HT-29 (cell line): ENCODE measurements at places on chromosomes 1 and 21.

- DNase-seq = no peak
Measured at GRCh38 chr1:164953815-164954214, 394.8 kb downstream of the PBX1 start.

GRCh38 chr21:29005696-29006095 lies 13.0 kb upstream of the LTN1 start:
- no peak for DNase-seq

GRCh38 chr1:167898578-167899222 lies 15.2 kb downstream of the ADCY10 start:
- DNase-seq = no peak

- no peak for DNase-seq
Measured at GRCh38 chr1:41913014-41913413, 5.7 kb downstream of the HIVEP3 start.

- no peak for DNase-seq
Measured at GRCh38 chr1:211493876-211494653, 2.1 kb upstream of the RD3 start.

GRCh38 chr1:235410467-235410866 lies 43.2 kb downstream of the TBCE start:
- no peak for DNase-seq

GRCh38 chr1:1761504-1762376 lies 16.5 kb downstream of the NADK start:
- no peak for DNase-seq

- DNase-seq = peak; percentile 39
Measured at GRCh38 chr1:15848143-15848928, 829 bp downstream of the SPEN start.

DNA sequence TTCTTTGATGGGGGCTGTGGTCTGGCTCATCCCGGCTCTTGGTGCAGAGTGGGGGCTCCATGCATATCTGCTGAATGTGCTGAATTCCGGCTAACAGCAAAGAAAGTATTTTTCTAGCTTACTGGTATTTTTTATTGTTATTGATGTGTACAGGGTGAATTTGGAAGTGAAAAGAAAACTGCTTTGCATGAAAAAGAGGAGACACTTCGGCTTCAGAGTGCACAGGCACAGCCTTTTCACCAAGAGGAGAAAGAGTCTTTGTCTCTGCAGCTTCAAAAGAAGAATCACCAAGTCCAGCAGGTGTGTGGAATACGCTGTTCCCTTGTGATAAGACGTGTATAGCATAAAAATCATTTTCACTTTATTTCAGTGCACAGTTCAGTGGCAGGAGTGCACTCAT lies 57.6 kb downstream of the PCNT start:
- no peak for DNase-seq

- no peak for DNase-seq
Measured at GRCh38 chr1:116680752-116681151, 13.2 kb upstream of the IGSF3 start.

GRCh38 chr1:243732637-243733036 lies 117.4 kb downstream of the AKT3 start:
- DNase-seq = no peak

- peak; percentile 81 for DNase-seq
Measured at GRCh38 chr1:20361805-20362381, 71.2 kb downstream of the VWA5B1 start.

GRCh38 chr1:51192213-51192843 lies 43.7 kb upstream of the RNF11 start:
- peak; percentile 81 for DNase-seq

DNA sequence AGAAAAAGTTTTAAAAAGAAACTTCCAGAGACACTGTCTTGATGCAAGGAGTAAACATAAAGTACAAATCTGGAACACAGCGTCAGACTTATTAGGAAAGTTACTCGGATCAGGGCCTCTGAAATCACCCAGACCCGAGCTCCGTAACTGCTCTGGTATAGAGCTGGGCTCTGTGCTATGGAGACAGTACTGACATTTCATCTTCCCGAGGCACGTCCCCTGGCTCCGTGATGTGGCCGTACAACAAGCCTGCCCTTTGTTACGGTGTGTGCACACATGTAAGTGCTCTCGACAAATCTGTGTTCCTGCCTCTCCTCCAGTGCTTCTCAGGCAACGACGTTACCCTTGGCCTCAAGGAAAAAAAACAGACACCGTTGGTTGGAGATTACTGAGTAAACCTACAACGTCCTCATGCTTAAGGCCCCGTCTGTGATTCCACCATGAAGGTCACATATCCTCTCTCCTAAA lies 107.0 kb upstream of the IRF2BP2 start:
- no peak for DNase-seq

- peak; percentile 22 for DNase-seq
Measured at GRCh38 chr1:201781437-201781836, 47.5 kb upstream of the IPO9 start.

DNA sequence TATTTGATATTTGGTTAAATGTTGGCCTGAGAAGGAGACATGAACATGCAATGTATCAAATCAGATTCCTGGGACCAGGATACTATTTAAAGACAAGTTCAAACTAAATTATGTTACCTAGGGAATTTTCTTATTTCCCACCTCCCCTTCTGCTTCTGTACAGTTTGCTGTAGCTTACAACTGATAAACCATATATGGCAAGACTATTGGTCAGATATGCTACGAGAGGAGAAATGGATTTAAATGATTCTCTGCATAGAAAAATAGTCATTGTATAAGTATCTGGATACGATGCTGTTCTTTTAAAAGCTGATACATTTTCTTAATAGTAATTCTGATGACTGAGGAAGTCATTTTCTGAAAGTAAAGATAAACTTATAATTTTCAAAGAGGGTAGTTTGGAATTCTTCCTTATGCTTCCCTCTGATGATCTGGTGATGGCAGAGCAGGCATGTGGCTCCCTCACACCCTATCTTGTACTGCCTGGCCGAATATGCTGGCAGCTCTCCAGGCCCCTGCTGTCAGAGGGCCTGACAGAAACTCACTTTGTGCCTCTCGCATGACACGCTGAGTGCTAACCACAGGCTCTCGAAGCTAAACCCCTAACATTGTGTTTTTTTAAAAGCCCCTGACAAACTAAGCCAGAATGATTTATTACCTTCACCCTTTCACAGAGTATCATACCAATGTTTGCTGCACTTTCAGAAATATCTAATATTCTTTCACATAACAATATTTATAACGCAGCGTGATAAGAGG lies 19.4 kb downstream of the RRP15 start:
- no peak for DNase-seq

DNA sequence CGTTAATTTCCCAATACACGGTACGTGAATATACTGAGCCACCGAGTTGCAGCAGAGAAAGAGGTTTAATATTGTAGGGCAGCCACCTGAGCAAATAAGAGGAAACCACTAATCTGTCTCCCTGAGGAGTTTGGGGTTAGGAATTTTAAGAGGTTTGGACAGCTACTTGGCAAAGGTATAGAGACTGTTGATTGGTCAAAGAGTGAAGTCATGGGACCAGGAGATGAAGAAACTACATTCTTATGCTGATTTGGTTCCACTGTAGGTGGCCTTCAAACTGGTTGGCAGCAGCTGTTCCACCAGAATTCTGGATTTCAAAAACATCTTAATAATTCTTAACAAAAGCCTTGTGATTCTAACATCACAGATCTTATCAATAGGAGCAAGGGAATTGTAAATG lies 485.4 kb upstream of the PRMT6 start:
- no peak for DNase-seq

DNA sequence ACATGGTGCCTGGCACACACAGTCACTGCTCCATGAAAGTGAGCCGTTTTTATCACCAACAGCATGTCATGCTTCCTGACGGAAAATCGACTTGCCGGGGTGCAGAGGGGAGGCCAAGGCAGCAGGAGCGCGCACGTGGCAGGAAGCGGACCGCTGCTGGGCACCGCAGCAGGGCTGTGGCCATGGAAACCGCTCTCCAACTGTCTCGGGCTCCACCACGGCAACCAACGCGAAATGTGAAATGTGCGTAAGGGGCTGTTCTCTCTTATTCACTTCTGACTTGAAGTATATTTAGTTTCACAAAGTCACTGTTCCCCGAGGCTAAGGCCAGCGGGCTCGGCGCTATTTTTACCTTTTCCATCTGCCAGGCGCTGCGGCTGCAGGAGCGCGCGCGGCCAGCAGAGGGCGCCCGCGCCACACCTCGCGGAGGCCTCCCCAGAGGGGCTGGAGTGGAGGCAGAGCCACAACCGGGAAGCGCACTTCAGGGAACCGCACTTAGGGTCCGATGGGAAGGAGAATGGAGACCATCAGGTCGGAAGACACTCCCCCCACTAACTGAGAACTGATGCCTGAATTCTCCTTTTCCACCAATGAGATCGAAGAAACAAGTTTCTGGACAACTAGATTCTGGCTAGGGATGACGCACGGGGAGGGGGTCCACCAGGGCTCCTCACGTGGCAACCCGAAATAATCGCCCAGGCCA lies 19.7 kb downstream of the RCC2 start:
- DNase-seq = peak; percentile 59

GRCh38 chr21:33023574-33024200 lies 2.0 kb upstream of the OLIG2 start:
- DNase-seq = no peak

DNA sequence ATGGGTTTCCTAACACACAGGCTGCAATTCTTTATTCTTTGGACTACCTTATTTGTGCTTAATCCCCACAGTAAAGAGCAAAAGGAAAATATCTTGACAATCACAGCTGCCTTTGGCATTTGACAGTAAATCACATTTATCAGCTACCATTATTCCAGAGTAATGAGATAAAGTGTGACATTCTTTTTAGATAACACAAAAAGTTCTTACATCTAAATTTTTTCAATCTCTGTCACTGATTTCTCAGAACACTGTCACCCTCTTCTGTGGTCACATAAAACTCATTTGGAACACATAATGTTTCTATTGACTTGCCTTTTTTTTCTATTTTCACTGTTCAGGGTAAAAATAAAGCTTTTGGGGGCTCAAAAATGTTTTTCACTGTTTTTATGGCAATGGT lies 484.6 kb downstream of the LTN1 start:
- no peak for DNase-seq

DNA sequence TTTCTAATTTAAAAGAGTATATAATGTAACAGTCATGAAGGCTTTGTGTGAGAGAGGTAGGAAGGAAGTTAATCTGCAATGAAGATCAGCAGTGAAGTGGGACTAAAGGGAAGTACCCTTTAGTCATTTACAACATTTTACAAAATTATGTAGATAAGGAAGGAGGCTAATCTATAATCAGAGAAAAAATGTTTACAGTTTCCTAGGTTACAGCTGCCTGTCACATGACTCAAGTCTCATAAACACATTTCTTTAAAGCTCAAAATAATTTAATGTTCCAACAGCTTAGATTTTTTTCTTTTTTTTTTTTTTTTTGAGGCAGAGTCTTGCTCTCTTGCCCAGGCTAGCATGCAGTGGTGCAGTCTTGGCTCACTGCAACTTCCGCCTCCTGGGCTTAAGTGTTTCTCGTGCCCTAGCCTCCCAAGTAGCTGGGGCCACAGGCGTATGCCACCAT lies 26.2 kb upstream of the CAP1 start:
- peak; percentile 37 for DNase-seq

DNA sequence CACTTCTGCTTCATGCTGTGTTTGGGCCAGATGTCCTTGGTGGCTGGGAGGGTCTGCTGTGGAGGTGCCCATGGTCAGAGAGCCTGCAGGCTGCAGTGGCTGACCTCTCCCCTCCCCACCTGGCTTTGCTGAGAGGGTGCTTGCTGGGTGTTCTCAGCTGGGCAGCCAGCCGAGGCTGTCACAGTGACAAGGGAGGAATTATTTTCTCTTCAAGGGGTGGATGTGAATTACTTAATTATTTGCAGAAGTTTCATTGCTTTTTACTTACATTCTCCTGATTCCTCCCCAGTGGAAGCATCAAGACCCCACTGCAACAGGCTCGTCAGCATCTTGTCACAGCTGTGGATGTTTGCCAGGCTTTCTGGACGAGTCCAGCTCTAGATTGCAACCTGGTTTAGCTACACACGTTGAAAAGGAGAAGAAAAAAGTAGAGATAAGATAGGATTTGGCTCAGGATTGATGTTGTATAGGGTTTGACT lies 70.3 kb downstream of the GALNT2 start:
- no peak for DNase-seq

DNA sequence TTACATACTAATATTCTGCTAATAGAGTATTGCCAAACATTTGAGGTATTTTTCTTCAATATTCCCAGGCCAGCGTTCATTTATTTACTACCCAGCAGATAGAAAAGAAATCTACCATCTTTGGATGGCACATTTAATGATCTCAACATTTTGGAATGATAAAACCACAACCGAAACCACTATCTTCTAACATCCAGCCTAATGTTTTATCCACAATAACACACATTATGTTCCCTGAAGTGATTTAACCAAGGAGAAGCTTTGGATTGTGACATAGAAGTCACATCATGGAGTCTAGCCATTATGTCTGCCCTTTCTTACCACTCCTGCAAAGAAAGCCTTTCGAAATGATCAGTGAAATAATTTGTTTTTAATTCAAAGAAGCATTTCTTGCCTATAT lies 497.1 kb upstream of the PLXNA2 start:
- DNase-seq = no peak

- DNase-seq = peak; percentile 80
Measured at GRCh38 chr21:14864211-14865021, 200.4 kb downstream of the NRIP1 start.

GRCh38 chr1:162568802-162569201 lies 7.3 kb downstream of the UAP1 start:
- peak; percentile 65 for DNase-seq

- no peak for DNase-seq
Measured at GRCh38 chr1:246947255-246947654, 15.5 kb upstream of the AHCTF1 start.

- no peak for DNase-seq
Measured at GRCh38 chr1:7852804-7853683, at the start of gene UTS2. Gene UTS2 (minus strand): TSS chr1:7853065. CDS start chr1:7853003, 62 bp downstream.

GRCh38 chr1:204319462-204319861 lies 40.3 kb downstream of the PLEKHA6 start:
- peak; percentile 29 for DNase-seq

DNA sequence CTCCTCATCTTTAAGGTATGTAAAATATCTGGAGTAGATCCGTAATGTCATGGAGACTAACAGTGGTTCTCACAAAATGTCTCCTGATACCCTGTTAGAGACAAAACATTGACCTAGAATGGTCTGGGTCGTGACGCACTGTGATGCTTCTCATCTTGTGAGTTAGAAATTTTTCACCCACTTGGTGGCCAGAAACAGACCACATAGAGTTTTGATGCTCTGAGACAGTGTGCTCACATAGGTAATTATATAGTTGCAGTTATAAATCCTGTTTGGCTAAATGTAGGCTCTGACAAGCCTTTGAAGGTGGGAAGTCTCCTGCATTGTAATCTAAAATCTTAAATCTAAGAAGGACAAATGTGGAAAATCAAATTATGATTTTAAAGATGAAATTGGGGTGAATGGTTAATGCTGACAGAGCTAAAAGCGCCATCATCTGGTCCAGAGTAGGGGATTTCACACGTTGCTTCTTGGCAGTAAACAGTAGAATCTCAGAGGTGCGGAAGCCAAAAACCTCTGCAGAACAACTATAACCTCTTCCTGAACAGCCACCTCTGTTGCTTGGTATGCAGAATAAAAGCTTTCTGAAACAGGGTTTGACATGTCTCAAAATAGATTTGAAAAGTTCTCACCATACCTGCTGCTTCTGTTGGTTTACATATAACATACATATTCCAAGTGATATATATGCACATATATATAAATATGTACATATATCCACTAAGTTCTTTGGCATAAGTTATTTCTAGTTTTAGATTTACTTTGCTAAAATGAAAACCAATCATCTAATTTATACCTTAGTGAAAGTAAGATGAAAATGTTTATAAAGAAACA lies 17.1 kb downstream of the RPAP2 start:
- DNase-seq = no peak

GRCh38 chr1:228146417-228147150 lies 3.1 kb upstream of the GJC2 start:
- no peak for DNase-seq
